ENCODE measurements at places on chromosomes 2 and 18.

GRCh38 chr2:177484180-177484795 is 91.7 kb downstream of the AGPS start:
- no peak for DNase-seq

DNA sequence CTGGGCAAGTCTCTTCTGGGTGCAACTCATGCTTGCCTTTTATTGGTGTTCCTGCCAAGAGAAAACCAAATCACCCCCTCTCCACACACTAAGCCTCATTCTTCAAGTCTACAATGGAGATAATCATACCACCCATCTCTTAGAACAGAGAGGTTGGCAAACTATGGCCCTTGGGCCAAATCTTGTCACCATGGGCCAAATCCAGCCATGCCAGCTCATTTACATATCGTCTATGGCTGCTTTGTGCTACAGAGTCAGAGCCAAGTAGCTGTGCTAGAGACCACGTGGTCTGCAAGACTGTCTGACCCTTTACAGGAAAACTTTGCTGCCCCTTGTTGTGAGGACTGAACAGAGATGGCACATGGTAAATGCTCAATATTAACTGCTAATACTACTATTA is 270.3 kb upstream of the PARD3B start:
- DNase-seq: no peak

DNA sequence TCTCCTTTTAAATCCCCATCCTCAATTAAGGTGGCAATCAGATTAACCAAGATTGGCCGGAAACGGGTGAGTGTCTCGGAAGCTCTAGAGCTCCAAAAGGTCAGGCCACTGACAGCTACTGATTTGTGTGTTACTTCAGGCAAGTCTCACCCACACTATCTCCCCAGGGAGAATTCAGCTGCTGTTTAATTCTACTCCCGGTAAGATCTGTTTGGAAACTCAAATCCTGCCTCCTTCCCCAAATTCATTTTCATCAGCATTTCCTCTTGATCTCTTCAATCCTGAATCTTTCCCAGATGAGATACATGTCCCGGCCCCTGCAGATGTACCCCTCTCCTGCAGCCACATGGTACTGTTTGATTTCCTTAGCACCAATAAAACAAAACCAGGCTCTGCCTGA is 34.9 kb downstream of the EFR3B start:
- DNase-seq: no peak

DNA sequence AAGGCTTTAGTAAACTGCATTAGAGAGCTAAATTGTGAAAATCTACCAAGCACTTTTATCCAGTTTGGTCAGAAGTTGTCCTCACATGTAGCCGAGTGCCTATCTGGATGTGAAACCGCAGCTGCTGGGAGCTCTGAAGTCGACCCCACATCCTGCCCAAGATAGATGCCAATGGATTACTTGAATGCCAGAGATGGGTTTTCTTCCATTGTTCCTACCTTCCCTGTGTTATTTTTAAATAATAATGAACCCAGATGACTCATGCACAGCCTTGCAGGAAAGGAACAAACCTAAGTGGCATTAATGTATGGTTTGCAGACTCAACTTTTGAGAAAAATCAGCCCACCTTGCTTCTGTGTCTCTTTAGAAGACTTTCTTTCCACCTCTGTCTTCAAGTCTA is 408.5 kb downstream of the FBXO15 start:
- DNase-seq: no peak

DNA sequence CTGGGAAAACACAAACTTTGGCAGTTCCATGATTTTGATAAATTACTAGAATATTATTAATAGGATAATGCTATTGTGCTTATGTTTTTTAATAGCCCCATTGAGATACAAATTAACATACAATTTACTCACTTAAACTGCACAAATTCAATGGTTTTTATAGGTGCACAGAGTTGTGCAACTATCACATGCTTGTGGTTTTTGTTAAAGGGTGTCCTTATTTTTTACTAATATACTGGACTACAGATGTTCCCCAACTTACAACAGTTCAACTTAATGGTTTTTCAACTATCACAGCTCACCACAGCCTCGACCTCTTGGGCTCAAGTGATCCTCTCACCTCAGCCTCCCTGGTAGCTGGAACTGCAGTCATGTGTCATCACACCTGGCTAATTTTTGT is 76.6 kb downstream of the OSBPL1A start:
- DNase-seq: no peak

DNA sequence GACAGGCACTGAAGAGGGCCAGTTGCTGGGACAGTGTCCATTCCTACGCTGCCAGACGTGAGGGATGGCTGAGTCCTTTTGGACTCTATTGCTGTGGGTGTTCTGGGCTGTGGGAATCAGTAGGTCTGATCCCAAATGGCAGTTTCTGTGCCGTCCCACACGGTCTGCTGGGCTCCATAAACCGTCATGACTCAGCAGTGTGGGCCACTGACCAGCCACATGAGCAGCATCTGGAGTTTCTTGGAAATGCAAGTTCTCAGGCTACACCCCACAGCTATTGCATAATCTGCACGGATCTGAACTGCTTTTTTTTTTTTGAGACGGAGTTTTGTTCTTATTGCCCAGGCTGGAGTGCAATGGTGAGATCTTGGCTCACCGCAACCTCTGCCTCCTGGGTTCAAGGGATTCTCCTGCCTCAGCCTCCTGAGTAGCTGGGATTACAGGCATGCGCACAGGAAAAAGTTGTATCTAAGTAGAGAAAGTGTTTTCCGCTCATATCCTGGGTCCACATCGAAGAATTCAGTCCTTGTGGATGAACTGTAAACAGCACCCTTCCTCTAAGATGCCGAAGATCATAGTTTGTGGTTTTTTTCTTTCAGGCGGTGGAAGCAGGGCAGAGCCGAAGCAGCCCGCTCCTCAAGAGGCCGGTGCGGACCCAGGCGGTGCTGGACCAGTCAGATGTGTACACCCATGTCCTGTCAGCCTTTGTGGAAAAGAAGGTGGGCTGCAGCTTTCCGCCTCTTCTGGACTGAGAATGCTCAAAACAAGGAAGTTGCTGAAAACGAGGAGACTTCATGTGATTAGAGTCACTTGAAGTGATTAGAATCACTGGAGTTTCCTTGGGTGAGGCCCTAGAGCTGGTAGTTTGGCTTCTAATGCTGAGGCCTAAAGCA is 25.5 kb downstream of the RMC1 start:
- no peak for DNase-seq

DNA sequence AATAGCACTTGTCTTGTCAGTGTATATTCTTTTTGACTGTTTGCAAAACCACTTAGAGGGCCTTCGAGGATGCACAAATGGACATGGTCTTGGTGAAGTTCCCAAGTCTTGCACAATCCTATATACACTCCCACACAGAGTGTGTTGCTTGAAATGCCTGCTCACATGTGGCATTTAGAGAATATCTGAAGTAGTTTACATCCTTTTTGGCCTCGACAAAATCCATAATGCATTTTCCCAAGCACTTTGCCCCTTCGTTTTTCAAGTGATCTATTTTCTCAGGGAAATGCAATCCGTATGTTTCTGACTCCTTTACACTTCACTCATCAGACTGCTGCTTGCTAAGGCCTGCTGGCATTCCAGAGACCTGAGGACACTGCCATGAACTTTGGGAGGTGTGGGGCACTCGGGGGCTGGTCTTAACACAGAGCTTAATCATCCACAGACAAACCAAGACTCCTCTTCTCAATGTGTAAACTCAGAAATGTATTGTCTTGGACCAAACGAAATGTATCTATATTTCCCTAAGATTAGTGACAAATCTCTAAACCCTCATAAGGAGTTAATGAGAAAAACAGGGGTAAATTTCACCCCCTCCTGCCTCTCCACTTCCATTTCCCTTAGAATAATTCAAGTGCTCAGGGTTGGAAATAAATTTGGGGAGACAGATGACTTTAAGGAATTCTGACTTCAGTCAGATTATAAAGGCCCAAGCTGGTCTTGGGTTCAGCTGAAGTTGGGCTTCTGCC is 219.3 kb upstream of the APCDD1 start:
- no peak for DNase-seq

- no peak for DNase-seq
These were observed 9.4 kb downstream of the SMAD4 start for GRCh38 chr18:51039138-51040112.

DNA sequence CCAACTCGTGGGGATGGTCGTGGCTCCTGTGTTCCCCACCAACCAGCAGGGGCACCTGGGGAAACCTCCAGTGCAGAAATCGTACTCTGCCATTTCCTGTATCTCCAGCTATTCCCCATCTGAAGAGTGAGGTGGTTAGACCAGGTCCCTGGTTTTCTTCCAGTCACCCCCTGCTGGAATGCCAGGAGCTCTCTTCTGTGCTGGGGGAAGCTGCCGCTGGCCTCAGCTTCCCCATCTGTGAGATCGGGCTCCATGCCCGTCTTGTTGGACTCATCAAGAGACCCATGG is 119.7 kb downstream of the INHBB start:
- no peak for DNase-seq

DNA sequence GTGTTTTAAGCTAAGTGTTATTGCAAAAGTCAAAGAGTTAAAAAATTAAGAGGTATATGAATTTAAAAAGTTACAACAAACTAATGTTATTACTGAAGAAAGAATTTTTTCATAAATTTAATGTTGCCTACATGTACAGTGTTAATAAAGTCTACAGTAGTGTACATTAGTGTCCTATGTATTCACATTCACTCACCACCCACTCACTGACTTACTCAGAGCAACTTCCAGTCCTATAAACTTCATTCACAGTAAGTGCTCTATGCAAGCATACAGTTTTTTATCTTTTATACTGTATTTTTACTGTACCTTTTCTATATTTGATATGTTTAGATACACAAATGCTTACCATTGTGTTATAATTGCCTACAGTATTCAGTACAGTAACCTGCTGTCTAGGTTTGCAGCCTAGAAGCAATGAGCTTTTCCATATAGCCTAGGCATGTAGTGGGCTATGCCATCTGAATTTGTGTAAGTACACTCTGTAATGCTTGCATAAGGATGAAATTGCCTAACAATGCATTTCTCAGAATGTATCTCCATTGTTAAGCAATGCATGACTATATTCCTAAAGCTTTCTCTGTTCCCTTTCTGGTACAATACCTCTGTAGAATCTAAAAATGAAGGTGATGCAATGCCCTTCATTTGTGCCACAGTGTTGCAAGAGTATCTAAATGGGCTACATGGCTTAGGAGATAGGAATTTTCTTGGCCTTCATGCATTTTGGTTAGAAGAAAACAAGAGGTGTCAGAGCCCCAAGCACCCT is 370.8 kb upstream of the NT5C1B start:
- no peak for DNase-seq

GRCh38 chr2:39881494-39881893 is 102.4 kb upstream of the THUMPD2 start:
- DNase-seq: no peak

DNA sequence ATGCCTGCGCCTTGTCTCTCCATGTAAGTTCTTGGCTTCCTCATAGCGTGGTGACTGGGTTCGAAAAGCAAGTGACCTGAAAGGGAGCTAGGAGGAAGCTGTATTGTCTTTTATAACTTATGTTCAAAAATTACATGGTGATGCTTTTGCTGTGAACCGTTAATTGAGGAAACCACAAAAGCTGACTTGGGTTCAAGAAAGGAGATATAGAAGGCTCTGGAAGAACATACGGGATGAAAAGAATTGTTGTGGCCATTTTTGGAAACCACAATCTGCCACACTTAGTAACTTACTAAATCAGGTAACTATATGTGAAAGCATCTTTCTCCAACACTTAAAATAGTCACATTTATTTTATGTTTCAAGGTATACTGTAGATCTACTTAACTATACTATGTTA is 177.0 kb upstream of the RBMS1 start:
- DNase-seq: no peak

GRCh38 chr2:72988726-72989273 is 71.5 kb downstream of the EMX1 start:
- no peak for DNase-seq

DNA sequence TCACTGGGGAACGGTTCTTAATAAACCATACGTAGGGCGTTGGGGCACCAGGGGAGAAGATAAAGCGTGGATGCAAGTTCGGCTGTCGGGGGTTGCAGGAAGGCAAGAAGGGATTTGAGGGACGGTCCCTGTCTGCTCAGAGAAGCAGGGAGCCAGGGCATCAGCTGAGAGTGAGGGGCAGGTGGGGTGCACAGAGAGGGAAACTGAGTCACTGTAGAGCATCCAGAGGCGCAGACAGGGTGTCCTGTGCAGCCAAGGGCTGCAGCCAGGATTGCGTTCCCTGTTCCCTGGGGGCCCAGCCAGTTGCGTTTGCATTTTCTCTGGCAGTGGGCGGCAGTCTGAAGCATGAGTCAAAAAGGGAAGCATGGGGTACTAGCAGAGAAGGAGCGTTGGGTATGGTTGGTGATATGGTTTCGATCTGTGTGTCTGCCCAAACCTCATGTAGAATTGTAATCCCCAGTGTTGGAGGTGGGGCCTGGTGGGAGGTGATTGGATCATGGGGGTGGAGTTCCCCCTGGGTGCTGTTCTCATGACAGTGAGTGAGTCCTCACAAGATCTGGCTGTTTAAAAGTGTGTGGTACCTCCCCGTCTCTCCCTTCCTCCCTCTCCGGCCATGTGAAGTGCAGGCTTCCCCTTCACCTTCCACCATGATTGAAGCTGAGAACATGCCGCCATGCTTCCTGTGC is 202.9 kb downstream of the NDUFA10 start:
- peak; percentile 7 for DNase-seq

GRCh38 chr18:45221363-45221762 is 393.9 kb upstream of the SLC14A2 start:
- DNase-seq: no peak

GRCh38 chr2:31188131-31188530 is 29.2 kb downstream of the CAPN14 start:
- DNase-seq: no peak

DNA sequence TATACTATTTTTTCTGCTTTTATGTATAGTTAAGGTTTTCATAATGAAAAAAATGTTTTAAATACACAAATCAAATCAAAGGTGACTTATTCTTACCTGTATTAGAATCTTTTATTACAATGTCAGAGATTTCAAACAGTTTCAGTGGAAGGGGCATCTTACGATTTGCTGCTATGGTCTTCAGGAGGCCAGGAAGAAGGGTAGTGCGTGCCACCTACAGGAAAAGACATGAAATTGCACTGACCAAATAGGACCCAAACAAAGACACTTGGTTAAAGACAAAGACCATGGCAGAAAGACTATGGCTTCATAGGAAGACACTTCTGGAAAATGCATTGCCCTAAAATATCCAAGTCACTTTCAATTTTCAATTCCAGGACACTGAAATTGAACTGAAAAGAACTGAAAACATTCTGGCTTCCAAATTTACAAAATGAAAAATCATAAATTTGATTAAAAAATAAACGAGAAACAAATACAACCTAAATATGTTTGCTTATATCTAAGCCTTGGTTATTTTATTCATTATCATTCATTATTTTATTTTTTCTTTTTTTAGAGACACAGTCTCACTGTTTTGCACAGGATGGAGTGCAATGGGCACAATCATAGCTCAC is 42.1 kb downstream of the FARSB start:
- no peak for DNase-seq

GRCh38 chr2:173124441-173124840 is 48.8 kb downstream of the MAP3K20 start:
- DNase-seq: no peak

DNA sequence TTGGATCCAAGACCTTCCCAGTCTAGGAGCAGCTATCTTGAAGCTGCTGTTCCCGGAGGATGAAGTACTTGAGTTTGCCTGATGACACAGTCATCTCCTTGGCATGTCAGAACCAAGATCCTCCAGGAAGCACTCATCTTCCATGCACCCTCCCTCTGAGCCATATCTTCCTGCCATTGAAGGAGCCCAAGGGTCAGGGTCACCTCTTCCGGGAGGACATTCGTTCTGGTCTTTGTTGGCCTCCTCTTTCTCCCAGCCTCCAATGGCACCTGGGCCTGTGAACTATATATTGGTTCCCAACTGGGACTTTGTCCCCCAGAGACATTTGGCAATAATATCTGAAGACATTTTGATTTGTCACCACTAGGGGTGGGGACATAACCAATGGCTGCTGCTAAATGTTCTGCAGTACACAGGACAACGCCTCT is 4.2 kb upstream of the MYO7B start:
- DNase-seq: no peak
